CD14-positive monocyte (primary cell): ENCODE measurements at places on chromosomes 7 and 10.

DNA sequence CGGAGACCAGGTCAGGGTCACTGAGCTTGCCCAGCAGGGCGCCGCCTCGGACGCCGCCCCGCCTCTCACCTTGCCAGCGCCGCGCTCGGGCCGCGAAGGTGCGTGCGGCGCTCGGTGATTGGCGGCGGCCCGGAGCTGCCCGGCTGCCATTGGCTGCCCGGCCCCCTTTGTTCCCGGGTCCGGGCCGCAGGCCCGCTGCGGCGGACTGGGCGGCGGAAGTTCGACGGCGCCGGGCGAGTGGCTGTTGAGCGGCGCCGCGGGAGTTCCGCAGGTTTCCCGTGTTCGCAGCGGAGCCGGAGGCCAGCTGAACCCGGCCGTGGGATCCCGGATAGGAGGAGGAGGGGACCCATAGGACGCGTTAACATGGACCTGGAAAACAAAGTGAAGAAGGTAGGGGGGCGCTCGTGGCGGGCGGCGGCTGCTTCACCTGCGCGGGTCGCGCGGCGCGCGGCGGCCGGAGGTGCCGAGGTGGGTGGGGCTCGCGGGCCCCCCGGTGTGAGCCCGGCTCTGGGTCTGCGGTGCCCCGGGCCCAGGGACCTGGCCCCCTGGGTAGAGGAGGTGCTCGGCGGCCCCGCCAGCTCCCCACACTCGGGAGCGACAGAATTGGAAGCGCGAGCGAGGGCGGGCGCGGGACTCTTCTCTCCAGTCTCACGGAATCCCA lies at the start of gene TES:
TSS of gene TES (plus strand) at position 195 of the 661 bp plus-strand sequence. CDS start at position 364, 169 bp downstream.
- H3K27me3 ChIP-seq = no peaks in the 10 kb centered on the region
- H3K36me3 ChIP-seq = no peaks in the 10 kb centered on the region
- peak within 1 kb of the TSS; percentile 83 for H3K4me3 ChIP-seq
- DNase-seq = peak; percentile 46
- H3K27ac ChIP-seq = peak within 1 kb of the TSS; percentile 96

DNA sequence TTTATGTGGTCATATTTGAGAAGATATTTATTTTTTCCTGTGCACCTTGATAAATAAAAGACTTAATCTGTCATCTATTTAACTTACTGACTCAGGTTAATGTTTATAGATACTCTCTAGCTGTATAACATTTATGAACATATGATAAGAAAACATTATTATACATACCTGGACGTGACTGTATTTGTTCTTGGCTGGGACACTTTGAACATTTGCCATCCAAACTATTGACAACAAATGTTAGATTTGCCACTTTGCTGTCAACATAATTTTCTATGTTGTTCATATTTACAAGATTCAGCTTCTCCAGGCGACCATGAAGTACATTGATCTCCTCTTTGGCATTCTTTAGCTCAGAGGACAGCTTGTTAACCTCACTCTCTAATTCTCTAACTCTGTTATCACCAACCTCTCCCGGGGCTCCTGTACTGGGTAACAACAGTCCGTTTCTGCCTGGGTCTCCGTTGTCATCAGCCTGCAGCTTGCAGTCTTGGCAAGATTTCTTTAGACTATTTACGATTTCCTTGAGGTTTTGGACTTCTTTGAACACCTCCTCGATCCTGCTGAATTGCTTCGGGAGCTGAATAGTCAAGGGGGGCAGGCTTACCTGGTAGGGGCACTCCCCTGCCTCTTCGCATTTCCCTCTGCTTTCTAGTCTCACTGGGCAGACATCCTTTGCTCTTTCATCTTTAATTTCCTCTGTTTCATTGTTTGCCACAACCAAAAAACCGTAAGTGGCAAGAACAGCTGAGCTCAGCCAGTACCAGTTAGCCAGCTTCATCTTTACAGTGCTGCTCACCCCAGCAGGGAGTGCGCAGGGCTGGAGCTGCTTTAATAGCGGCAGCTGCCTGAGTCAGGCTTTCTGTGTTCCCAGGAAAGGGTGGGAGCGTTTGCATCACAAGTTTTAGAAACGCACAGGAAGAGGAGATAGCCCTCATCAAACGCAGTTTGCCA lies at the start of gene FGL2:
TSS of gene FGL2 (minus strand) at position 807 of the 954 bp plus-strand sequence. CDS start at position 781, 26 bp downstream.
- peak within 1 kb of the TSS; percentile 89 for H3K4me3 ChIP-seq
- H3K27ac ChIP-seq = peak within 1 kb of the TSS; percentile 88
- H3K36me3 ChIP-seq = peaks cover 15% of the 10 kb centered on the region
- DNase-seq = peak; percentile 25
- H3K4me1 ChIP-seq = peaks cover 13% of the 10 kb centered on the region
- H3K27me3 ChIP-seq = no peaks in the 10 kb centered on the region

DNA sequence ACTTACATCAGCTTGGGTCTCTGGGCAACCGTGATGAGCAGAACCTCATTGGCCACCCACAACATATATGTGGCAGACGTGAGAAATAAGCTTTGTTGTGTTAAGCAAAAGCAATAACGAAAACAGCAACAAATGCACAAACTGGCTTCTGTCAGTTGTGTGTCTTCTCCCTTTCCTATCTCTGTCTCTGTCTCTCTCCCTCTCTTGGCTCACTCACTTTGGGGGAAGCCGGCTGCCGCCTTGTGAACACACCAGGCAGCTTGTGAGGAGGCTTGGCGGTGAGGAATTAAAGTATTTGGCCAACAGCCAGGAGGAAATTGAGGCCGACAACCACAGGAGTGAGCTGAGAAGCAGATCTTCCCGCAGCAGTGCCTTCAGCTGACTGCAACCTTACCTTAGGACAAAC lies 21.9 kb upstream of the CDCA7L start:
- H3K4me1 ChIP-seq = peaks cover 4% of the 10 kb centered on the region
- no peaks in the 10 kb centered on the region for H3K27me3 ChIP-seq
- H3K36me3 ChIP-seq = no peaks in the 10 kb centered on the region
- no peak overlapping the region for H3K27ac ChIP-seq
- no peak for DNase-seq
- H3K4me3 ChIP-seq = no peak overlapping the region

DNA sequence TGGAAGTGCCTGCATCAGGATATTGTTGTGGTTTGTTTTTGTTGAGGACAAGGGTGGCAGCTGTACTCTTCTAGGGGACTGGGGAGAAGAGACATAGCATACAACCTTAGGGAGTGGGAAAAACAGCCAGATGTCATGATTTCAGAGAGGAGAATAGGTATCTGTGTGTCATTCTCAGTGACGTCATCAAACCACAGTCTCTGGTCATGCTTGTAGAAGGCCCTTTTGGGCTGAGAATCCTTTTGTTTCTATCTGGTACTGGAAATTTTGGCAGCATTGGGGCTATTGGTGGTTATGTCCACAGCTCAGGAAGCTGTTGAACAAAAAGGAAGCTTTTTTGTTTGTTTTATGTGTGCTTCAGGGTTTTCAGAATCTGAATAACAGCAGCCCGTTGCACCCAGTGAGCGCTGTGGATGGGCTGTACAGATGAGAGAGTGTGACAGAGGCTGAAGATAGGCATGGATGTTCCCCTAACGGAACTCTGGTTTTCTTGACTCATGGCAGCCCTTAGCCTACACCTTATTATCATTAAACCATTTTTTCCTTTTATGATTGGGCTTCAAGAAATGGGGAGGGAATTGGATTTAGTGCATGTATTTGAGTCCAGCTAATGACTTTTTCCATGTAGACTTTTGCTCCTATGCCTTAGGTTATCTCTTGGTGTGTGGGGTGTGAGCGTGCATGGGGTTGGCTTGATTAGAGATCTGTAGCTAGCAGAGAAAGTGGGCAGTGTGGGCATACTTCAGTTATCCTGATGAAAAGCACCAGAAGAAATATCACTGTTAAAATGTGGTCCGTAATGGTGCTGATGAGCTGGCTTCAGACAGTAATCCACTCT lies 65.7 kb downstream of the SND1 start:
- no peaks in the 10 kb centered on the region for H3K27me3 ChIP-seq
- H3K4me3 ChIP-seq = no peak overlapping the region
- H3K27ac ChIP-seq = no peak overlapping the region
- H3K36me3 ChIP-seq = peaks cover 60% of the 10 kb centered on the region

DNA sequence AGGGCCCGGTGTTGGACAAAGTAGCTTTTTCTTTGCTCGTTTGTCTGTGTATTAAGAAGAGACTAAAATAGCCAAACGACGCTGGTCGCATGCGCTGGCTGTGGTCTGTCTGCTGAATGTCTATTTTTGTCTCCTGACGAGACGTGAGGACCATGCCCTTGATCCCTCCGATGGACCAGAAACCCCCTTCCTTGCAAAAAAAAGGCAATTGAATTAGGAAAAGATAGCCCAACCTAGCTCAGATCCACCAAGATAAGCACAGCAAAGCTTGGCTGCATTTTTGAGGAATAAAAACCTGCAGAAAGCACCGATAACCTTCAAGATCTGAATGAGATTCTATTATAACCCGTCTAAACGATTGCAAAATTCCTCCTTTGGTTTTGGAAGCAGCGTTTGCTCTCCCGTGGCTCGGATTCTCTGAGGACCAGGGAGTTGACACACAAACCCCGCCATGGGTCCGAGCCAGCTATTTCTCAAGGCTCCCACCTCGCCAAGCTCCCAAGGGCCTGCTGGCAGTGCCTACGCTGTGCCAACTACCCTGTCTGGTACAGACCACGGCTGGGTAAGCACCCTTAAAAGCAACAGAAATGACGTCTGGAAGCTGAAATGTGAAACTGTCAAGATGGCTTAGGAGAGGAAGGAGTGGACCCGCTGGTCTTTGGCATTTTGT lies 17.7 kb upstream of the TTYH3 start:
- DNase-seq = no peak
- H3K27me3 ChIP-seq = no peaks in the 10 kb centered on the region
- peaks cover 36% of the 10 kb centered on the region for H3K4me1 ChIP-seq
- H3K4me3 ChIP-seq = peak overlapping the region; percentile 60
